Stimulated activated CD4-positive, alpha-beta T cell treated with anti-CD3 and anti-CD28 coated beads, Interleukin-12 subunit alpha, Interleukin-12 subunit beta, amount 100 ng/mL, for 24 hours (primary cell): ENCODE measurements at places on chromosomes 4 and X.

- DNase-seq = no peak
Observed at GRCh38 chr4:128461291-128462102, 173.9 kb upstream of the PGRMC2 start.

- no peak for DNase-seq
Observed at GRCh38 chr4:26030260-26030667, 116.2 kb downstream of the SMIM20 start.

DNA sequence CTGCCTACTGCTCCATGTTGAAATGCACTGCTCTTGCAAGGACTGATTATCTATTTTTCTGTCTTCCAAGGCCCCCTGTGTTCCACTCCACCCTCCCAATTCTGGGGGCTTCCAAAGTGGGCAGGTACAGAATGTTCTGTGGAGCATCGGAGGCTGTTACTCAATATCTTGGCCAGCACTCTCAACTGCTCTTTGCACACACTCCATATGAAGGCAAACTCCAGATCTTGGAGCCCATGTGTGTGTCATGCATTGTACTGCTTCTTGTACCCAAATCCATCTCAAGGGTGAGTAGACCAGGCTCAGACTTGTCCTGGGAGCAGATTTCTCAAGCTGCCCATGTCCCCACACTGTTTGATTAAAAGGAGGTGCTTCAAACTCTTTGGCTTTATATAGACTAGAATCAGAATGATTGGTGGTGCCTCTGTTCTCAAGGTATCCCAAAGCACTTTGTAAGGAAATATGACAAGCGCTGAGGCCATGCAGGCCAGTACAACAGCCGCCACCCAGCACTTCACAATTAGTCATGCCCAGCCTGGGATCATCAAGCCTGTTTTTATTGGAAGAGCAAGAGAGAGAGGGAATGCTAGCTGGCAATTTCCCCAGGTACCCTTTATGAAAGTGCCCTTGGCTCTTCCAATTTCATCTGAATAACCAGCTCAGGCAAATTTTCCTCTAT is 44.3 kb downstream of the AR start:
- DNase-seq = no peak

GRCh38 chrX:96405842-96406241 is 278.8 kb upstream of the DIAPH2 start:
- DNase-seq = no peak

GRCh38 chr4:79863333-79863732 is 209.7 kb downstream of the ANTXR2 start:
- DNase-seq = no peak

DNA sequence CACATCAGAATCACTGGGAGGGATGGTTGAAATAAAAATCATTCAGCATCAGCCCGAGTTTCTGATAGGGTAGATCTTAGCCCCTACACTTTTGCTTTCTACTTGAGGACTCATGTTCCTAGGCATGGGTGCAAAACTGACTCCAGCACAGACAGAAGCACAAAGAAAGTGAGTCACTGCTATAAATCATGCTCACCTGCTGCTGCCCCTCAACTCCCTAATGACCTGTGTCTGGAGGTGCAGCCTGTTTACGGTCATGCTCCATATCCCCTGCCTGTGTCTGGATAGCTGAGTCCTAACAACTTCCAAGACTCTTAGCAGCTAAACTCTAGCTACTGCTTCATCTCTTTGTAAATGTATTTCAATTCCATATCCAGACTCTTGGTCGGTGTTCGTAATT is 57.8 kb downstream of the ADGRA3 start:
- DNase-seq = no peak

DNA sequence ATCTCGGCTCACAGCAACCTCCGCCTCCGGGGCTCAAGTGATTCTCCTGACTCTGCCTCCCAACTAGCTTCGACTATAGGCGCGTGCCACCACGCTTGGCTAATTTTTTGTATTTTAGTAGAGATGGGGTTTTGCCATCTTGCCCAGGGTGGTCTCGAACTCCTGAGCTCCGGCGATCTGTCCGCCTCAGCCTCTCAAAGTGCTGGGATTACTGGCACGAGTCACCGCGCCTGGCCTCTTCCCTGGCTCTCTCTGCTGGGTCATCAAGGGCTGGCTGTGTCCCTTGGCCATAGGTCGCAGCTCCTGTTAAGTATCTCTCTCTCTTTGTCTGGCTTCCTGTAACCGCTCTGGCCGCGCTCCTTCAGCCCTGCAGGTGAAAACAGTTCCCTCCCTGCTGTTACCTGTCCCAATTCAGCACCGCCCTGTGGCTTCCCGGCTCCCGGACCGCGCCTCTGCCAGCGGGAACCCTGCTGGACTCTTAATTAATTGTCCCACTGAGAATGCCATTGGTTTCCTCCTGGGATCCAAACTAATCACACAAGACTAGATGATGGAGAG is 1.3 kb upstream of the RGS12 start:
- no peak for DNase-seq

- no peak for DNase-seq
Observed at GRCh38 chrX:44032479-44032878, 59.3 kb upstream of the NDP start.

- no peak for DNase-seq
Observed at GRCh38 chrX:132093239-132093860, 34.5 kb downstream of the FRMD7 start.

DNA sequence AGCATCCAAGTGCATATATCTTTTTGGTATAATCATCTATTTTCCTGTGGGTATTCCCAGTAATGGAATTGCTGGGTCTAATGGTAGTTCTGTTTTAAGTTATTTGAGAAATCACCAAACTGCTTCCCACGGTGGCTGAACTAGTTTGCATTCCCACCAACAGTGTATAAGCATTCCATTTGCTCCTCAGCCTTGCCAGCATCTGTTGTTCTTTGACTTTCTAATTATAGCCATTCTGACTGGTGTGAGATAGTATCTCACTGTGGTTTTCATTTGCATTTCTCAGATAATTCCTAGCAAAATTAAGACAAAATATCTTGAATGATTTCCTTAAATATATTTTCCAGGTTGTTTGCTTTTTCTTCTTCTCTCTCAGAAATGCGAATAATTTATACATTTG is 341.1 kb downstream of the GBA3 start:
- no peak for DNase-seq

DNA sequence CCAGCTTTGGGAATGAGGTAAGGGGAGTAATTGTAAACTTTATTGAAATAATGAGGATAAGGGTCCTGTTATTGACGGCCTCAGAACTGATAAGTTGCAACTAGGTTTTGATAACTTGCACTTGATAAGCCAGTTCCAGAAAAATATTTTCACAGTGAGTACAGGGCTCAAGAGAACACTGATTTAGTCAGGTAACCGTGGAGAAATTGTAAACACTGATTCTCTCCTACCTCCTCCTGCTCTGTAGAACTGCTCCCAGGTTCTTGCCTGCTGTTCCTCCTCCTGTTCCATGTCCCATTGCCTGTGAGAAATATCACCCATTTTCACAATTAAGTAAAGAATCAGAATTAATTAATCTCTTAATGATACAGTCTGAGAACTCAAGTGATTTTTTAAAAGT is 55.0 kb upstream of the CXXC4 start:
- DNase-seq = no peak

DNA sequence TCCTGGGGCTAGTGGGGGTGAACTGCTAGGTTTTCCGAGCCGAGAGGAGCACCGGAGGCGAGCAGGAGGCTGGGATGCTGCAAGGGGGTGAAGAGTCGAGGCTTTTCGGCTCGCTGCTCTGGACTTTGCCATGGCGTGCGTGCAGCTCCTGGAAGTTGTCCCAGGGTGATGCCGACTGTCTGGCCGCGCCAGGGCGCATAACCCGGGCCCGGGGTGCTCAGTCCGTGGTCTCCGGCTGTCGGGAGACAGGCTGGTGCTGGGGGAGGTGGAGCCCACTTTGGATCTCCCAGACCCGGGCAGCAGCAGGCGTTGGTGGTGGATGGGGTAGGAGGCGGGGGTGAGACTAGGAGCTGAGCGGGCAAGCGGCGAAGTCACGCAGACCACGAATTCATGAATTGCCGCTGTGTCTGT is 793 bp downstream of the GRIA3 start:
- no peak for DNase-seq

- no peak for DNase-seq
Observed at GRCh38 chr4:150065740-150066139, 12.5 kb upstream of the DCLK2 start.

- DNase-seq = no peak
Observed at GRCh38 chr4:165345666-165346417, 18.4 kb downstream of the MSMO1 start.

DNA sequence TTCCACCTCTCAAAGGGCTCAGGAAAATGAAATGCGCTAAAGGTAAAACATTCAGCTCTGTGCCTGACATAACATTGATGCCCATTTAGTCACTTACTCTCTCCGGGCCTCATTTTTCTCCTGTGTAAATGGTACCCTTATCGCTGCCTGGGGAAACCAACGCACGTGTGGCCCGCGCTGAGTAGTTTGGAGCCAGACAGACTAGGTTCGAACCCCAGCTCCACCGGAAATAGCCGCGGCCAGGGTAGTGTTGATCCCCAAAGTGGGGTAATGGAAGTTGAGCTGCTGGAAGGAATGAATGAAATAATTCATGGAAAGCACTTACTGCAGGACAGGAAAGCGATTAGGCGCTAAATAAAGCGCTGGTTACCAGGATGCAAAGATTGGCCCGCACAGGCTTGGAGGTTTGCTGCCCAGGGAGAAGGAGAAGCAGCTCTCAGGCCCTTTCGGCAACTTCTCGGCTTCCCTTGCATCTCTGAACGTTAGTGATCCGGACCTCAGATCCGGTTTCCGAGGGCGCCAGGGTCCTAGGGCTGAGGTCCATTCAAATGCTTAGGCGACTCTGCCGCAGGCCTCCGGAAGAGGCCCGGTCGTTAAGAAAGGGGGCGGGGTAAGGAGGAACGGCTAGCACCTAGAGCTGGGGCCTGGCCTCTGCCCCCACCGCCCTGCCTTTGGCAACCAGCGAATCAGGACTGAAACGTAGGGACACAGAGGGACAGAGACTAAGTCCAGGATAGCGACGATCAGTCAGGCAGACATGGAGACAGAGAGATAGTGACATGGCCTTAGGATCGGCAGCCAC is 13.3 kb downstream of the NKX3-2 start:
- no peak for DNase-seq

DNA sequence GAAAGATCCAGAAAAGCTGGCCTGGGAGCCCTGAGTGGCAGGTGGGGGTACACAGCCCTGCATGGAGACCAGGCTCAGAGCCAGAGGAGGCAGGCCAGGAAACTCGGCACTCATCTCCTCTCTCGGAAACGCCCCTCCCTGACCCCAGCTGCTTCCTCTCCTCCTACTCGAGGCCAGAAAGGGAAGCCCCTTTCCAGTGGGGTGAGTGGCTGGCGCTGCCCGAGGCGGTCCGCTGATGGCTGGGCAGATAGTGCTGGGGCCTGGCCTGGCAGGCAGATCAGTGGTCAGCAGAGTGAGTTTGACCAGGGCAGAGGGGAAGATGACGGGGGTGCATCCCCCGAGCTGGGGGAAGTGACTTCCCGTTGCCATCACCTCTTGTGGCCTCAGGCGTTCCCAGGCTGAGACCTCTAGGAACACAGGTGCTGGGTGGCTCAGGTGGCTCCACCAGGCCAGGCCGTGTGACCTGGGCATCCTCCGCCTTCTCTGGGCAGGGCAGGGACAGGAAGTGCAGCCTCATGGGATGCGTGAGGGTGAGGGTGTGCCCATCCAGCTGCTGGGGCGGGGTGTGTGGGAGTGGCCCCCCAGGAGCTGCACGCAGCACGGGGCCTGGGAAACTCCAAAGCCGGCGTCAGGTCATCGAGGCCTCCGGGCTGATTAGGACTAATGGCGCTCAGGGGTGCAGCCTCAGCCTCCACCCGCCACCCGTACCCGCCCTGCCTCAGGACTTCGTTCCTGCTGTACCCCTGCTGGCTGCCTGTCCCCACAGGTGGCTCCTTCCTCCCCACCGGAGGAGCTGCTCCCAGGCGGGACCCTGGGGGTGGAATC is 5.7 kb downstream of the SH3BP2 start:
- no peak for DNase-seq

- DNase-seq = no peak
Observed at GRCh38 chr4:112510291-112511092, 5.5 kb downstream of the NEUROG2 start.

GRCh38 chr4:21652508-21653231 is 295.9 kb downstream of the KCNIP4 start:
- no peak for DNase-seq

DNA sequence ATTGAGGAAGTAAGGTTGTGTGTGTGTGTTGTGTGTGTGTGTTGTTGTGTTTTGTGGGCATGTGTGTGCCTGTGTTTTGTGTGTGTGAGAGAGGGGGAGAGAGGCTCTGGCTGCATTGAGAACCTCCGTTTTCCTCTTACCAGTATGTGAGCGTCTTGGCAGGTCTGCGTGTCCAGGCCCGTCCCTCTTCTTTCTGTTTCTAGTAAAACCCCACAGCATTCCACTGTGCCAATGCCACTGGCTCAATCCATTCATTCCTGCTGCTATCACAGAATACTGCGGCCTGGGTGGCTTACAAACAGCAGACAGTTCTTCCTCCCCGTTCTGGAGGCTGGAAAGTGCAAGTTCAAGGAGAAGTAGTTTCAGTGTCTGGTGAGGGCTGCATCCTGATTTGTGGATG is 15.5 kb upstream of the HTRA3 start:
- DNase-seq = no peak

DNA sequence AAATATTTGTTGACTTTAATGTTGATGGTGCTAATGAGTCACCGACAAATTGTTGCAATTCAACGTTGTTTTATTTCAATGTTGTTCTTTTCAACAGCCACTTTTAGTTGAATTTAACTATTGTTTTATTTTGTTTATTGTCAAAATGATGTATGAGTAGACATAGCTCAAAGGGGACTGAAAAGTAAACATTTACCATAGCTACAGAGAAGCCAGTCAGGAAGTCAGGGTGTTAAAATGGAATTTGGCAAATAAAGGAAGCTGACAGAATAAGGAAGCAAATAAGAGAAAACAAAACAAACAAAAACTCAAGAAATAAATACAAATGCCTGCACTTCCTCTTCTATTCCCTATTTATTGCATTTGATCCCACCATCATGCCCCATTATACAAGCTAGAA is 648.4 kb upstream of the HTR2C start:
- no peak for DNase-seq

GRCh38 chr4:13495753-13496152 is 11.6 kb upstream of the RAB28 start:
- DNase-seq = no peak

- no peak for DNase-seq
Observed at GRCh38 chrX:71052721-71053120, 15.4 kb downstream of the SNX12 start.

GRCh38 chrX:136662976-136663375 is 15.0 kb downstream of the CD40LG start:
- no peak for DNase-seq
